ENCODE measurements at places on chromosomes 6 and 20.
A peak's percentile ranks its signal among the peaks of the same experiment; 100 is the strongest.

DNA sequence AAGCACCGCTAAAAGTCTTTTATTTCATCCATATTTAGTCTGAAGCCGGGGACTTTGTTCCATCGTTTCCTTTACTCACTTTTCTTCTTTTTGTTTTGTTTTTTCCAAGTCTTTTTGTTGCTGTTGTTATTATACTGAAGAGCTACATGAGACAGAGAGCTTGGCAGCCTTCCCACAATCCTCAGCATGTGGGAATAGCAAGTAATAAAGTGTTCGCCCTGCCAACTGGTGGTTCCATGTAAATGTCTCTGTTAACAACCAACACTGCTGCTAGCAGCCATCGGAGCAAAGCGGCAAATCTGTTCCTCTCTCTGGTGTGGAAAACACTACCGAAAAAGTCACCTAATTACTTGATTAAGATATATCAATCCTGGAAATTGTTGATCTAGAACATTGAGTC, 437.8 kb upstream of the ID4 start:
- DNase-seq, result no peak

DNA sequence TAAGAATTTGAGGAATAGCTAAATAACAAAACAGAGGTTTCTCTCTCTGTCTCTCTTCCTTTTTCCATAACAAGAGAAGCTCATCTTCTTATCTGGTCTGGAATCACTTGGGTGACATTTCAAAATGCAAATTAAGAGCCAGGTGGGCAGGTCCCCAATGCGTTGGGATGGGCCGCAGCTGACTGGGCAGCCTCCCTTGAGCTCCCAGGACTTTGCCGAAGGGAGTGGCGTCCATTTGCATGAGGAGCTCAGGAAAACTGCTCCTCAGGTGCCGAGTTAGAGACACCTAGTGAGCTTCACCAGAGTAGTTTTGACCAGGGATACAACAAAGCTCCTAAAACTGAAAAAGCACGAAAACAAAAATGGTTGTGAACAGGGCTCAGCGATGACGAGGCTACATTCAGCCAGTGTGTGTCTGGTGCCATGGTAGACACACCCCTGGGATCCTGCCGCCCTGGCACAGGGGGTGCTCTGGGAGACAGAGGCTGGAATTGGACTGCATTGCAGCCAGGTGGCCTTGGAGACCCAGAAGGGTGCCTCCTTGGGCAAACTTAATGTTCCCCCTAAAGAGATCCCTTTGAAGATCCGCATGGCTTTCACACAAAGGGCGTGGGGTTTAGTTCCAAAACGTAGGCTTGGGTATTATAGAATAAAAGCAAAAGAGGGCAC, 13.5 kb upstream of the SERPINB6 start:
- no peak for DNase-seq

DNA sequence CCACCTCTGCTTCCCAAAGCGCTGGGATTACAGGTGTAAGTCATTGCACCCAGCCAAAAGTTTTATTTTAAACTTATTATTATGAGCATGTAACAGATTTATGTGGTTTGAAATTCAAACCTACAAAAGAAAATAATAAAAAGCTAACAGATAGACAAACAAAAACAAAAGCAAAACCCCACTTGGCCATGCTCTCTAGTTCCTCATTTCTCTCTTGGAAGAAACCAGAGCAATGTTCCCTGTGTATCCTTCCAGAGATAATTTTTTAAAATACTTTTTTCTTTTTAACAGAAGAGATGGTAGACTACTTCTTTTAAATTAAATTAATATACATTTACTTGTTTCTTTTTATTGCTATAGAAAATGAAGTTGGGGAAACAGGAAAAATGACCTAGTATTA, 28.0 kb upstream of the SLC17A3 start:
- no peak for DNase-seq

DNA sequence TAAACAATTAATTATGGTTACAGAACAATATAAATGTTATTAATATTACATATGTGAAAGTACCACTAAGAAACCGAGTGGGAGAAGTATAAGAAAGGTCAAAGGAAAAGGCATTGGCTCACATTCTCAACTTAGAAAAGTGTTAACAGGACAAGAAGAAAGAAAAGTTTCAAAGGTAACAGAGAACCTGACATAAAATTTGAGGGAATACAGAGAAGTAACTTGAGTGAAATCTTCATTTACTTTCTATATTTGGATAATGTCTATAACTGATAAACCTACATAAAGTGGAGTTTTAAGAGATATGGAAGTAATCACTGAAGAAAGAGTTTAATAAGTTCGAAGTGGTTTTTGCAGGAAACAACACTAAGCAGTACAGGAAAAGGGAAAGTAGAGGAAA, 30.1 kb downstream of the REPS1 start:
- no peak for DNase-seq

- no peak for DNase-seq
These were observed 274.1 kb downstream of the TFAP2A start for GRCh38 chr6:10140824-10141223.

- DNase-seq, result no peak
These were observed 33.9 kb downstream of the HLA-A start for GRCh38 chr6:29976253-29976587.

- peak; percentile 74 for DNase-seq
These were observed 60.2 kb downstream of the GCLC start for GRCh38 chr6:53484476-53485280.

GRCh38 chr20:33915726-33916331, 77.9 kb upstream of the RALY start:
- peak; percentile 67 for DNase-seq

DNA sequence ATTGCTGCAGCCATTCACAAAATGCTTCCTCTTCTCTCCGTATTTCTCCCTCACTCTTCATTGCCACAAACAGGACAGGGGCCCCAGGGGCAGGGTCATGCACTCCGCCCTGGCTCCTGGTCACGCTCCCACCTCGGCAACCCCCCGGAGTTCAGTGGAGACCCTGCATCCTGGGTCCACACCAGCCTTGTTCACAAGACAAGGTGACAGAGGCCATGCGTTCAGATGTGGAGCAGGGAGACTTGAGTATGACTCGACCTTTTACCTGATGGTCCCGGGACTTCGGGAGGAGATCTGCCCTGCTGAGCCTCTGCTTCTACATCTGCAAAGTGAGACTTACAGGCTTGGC, 49.4 kb downstream of the ANKRD60 start:
- no peak for DNase-seq

DNA sequence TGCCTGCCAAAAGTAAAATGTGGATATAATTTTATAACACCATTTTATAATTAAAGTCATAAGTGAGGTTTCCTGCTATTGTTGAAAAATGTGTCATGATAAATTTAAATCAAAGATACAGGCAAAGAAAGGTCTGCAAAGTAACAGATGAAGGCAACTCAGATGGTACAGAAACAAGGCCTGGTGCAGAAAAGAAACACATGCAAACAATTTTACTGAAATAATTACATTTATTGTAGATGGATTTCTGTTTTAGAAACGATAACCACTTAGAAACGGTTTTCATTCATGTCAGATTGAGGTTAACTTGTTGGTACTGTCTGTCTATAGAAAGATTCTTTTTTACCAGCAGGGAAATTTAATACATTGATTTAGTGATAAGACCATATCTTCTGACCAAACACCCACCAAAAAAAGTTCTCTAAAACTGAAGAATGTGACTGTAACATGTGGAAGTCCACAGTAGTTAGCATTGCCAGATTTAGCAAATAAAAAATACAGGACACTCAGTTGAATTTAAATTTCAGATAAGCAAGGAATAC, 105.5 kb upstream of the FERMT1 start:
- no peak for DNase-seq

GRCh38 chr20:10987651-10988383, 314.0 kb upstream of the JAG1 start:
- no peak for DNase-seq

DNA sequence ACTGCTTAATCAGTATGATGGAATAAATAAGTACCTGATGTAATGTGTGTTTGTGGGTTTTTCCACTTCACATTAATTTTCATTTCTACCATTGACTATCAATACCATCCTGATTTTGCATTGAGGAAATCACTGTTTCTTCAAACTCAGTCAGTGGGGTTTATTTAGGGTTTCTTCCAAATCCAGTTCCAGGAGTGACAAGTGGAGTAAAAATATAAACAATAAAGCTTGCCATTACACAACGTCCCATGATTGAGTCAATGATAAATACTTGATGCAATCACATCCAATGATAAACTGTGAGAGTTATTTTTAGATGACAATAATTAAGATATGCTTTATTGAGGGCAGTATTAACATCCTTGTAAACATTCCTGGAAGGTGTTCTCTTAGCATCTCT, 1037.4 kb upstream of the GJE1 start:
- DNase-seq, result no peak

- no peak for DNase-seq
These were observed 105.2 kb downstream of the SMOC2 start for GRCh38 chr6:168546151-168546550.

DNA sequence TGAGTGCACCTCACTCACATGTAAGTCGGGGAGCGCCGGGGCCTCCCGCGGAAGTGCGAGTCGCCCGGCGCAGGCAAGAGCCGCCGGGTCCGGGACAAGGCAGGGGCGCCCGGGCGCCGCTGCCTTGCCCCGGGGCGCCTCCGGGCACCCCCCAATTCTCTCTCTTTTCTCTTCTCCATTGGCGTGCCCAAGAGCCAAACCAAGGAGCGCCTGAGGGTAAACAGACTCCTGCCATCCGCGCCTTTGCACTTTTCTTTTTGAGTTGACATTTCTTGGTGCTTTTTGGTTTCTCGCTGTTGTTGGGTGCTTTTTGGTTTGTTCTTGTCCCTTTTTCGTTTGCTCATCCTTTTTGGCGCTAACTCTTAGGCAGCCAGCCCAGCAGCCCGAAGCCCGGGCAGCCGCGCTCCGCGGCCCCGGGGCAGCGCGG, 36.8 kb downstream of the GNAS start:
- DNase-seq, result no peak

DNA sequence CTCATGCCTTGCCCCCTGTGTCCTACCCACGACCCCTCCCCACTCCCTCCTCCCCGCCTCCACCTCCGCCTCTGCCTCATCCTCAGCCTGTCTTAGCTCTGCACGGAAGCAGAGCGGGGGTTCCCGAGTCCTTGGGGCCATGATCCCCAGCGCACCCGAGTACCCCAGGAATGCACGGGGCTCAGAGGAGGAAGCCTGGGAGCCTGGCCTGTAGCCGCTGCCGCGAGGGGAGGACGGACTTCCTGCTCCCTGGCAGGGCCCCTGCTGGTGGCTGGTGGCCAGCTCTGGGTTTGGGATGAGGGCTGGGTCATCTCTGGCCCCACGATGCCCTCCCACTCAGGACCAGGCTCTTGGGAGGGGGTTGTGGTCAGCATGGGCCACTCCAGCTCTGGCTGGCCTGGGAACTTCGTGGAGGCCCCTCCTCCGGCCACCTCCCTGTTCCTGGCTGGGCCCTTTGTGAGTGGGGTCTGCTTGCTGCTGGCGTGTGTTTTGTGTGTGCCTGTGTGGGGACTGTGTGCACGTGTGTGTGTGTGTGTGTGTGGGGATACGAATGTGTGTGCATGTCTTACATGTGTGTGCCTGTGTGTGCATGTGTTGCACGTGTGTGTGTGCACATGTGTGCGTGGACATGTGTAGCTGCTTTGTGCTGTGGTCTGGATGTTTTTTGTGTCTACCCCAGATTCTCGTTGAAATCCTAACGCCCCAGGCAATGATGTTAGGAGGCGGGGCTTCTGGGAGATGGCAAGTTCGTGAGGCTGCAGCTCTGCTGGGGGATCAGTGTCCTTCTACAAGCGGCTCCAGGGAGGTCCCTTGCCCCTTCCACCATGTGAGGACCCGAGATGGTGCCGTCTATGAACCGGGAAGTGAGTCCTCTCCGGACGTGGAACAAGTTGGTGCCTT, 1.3 kb upstream of the RBBP8NL start:
- no peak for DNase-seq

GRCh38 chr6:151001387-151002056, 136.0 kb downstream of the MTHFD1L start:
- DNase-seq, result no peak

GRCh38 chr6:143614235-143614634, 63.5 kb upstream of the PHACTR2 start:
- no peak for DNase-seq

- DNase-seq, result no peak
These were observed 116.8 kb upstream of the BEND6 start for GRCh38 chr6:56838016-56838555.

- DNase-seq, result no peak
These were observed 2.9 kb upstream of the BCAS1 start for GRCh38 chr20:54073288-54073687.

GRCh38 chr6:148557796-148558321, 189.0 kb upstream of the UST start:
- DNase-seq, result no peak

GRCh38 chr6:71524201-71524600, 235.6 kb downstream of the OGFRL1 start:
- DNase-seq, result no peak

DNA sequence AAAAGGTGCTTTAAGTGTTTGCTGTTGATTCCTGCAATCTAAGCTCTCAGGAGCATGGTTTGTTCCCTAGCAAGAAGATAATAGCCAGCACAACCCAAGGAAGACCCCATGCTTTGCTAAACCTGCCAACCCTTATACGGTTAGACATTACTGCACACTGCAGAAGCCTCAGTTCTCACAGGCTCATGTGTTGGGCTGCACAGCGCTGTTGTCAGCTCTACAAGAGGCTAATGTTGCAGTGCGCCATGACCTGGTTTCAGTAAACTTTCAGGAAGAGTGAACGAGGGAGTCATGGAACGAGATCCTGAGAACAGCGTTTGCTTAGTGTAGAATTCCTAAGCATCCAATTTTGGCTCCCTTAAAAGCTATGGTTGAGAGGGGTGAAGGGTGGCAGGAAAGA, 218.5 kb downstream of the ARHGAP18 start:
- no peak for DNase-seq

DNA sequence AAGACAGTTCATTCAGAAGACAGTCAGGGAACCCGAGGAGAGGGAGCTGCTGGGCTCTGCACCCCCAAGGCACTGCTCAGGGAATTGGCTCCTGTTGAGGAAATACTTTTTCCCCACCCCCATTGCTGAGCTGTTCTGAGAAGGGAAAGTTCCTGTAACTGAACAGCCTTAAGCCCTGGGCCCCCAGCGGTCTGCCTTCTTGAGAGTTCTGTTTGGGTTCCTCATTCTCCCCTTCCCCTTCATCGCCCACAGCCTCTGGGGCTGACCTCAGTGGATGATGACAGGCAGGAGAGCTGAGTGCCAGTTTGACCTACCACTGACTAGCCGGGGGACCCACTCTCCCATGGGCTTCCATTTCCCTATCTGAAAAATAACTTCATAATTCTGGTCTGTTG, 10.7 kb downstream of the HCK start:
- no peak for DNase-seq

- DNase-seq, result no peak
These were observed 21.8 kb downstream of the ITPR3 start for GRCh38 chr6:33642897-33643296.

DNA sequence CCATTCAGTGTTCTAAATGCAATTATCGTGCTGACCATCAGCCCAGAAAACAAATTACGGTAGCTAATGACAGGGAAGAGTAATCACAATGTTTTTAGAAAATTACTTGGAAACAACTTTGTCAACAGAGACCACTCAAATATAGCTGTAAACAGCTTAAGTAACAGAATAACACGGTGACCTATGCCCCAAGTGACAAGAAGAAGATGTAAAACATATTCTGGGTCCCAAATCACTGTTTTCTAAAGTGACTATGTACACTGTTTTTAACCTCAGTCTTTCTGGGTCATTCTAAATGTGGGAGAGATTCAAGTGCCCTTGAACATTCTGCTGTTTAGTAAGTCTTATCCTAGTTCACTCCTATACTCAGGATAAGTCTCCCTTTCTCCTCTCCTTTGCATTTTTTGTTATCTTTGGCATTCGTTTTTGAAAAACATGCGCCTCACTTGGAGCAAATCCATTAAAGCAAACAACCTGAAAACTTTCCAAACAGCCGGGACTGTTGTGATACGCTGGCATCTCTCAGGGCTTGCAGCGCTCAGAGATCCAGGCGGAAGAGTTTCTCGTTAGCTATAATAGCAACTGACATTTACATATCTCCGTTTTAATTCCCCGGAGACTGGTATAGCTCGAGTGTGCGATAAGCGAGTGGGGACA, 114.5 kb upstream of the SOX4 start:
- DNase-seq, result no peak
